ENCODE measurements at places on chromosomes 2 and 18.

GRCh38 chr2:237913193-237913917, 53.5 kb upstream of the UBE2F start:
- DNase-seq, result no peak

DNA sequence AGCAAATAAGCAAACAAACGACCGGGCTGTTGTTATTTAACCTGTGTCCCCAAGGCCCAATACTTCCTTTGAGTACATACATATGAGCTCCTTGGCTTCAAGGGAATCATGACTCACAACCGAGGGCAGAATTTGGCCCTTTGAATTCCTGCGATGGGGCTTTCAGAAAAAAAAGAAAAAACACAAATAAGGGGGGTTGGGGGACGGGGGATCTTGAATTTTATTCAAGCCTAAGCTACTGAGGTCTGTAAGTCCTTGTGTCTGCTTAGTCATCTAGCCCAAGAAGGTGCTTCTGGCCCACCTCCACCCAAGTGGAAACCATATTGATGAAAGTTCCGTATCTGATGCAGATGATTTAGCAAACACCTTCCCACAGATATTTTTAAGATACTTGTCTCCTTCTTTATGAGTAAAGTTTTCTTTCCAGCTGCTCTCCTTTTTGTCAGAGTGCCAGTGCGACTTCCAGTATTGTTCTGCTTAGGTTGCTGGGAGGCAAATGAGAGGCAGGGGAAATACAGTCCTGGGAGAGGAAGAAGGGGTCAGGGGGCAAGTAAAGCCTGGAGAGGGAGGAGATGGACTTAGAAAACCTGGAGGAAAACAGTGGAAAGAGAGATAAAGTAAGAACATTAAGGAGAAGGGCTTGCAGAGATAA, 169.6 kb downstream of the ZEB2 start:
- DNase-seq, result peak; percentile 21

GRCh38 chr2:136242100-136242499, 124.2 kb upstream of the CXCR4 start:
- DNase-seq, result no peak

DNA sequence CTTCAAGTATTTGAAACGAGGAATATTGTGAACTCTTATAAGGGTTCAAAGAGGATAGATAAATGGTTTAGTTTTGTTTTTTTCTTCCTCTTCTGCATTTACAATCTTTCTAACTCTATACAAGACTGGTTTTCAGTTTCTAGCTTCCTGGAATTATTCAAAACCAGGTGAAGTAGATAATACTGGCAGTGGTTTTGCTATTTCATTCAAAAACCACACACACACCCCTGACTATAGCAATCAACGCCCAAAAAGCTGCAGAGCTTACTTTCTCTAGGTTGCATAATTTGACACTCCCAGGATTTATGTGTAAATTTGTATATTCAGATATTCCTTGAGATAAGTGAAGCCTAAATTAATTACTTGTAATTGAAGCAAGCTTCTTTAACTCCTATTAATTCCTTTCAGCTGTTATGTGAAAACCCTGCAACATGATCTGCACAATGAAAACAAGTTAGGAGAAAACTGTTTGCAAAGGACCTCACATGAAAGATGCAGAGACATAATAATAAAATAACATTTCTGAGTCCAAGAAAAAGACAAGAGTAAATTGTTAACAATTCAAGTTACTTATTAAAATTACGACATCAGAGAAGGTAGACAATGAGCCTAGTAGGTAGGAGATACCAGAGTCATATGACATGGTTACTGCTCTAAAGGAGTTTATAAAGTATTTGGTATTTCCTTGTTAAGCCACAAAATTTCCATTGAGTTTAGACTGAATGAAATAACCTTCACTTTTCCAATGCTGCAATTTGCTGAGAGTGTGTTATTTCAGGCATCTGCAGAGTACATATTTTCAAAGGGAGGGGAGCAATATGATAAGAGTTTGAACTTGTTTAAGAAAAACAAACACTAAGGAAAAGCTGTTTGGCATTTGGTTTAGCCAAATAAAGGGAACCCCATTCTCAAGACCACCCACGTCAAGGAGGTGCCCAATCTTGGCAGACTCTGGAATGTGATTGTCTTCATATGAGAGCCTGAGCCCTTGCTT, 1.6 kb upstream of the NFE2L2 start:
- DNase-seq, result peak; percentile 67

DNA sequence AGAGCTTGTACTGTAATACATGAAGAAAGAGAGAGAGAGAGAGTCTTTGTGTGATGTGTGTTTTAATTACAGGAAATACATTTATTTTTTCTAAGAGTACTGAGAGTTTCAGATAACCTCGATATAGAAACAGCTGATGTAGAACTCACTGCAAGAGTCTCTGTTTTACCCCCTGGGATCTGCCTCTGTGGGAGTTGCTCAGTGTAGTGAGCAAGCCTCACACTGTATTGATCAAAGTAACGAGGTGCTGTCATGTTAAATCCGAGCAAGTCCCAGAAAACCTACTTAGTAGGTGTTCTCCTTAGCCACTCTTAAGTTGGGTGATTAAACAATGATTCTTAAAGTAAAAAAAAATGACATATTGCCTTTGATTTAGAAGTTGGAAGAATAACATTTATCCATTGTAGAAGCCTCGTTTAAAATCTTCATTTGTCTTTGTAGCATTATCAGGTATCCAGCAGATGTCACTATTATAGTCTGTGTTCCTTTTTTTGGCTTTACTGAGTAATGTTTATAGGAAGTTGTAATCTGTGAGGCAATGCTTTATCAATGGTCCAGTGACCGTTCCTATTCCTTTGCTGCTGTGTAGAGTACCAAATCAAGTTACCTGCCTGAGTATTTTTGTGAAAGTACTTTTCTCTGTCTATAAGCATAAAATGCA, 219.0 kb downstream of the MYO3B start:
- DNase-seq, result peak; percentile 14

GRCh38 chr2:97723156-97724072, 10.0 kb downstream of the ZAP70 start:
- DNase-seq, result no peak

- DNase-seq, result peak; percentile 86
Measured at GRCh38 chr2:149597668-149598326, 10.2 kb upstream of the MMADHC start.

DNA sequence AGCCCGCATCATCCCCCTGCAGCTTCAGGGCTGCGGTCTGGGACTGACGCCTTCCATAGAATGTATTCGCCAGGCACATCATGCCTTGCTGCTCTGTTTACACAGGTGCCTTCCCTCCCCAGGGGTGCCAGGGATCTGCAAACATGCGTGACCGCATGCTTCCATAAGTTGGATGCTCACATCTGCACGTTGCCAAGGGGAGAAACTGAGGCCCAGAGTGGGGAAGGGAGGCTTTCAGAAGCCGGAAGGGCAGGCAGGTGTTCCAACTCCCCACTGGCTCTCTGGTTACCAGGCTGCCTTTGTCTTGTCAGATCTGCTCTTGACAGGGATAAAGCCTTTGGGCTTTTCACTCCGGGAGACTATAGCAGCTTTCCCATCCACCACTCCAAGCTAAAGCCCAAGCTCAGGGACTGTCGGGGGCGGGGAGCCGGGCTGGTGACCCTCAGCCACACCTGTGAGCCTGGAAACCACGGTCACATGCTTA, 125.8 kb upstream of the TNP1 start:
- DNase-seq, result no peak

GRCh38 chr2:160977376-160977775, 182.9 kb upstream of the TANK start:
- no peak for DNase-seq

DNA sequence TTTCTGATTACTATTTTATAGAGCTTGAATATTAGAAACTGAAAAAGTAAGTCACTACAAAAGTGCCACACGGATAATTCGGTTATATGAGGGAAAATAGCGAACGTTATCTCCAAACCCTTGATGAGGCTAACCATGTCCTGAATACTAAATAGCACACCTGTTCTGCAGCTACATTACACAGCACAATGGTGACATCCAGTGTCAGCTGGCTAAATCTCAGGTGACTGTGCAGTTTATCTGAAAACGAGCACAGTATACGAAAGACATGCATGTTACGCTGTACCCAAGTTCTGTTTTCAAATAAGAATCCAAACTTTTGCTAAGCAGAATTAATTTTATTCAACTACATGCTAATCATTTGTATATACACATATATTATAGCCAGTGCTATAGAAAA, 9.0 kb downstream of the CCDC68 start:
- DNase-seq, result no peak

GRCh38 chr2:19989342-19989666, 601 bp downstream of the WDR35 start:
- DNase-seq, result no peak

- no peak for DNase-seq
Measured at GRCh38 chr2:6069381-6069780, 377.2 kb downstream of the SOX11 start.
